ENCODE measurements at places on chromosomes 2 and 18.

DNA sequence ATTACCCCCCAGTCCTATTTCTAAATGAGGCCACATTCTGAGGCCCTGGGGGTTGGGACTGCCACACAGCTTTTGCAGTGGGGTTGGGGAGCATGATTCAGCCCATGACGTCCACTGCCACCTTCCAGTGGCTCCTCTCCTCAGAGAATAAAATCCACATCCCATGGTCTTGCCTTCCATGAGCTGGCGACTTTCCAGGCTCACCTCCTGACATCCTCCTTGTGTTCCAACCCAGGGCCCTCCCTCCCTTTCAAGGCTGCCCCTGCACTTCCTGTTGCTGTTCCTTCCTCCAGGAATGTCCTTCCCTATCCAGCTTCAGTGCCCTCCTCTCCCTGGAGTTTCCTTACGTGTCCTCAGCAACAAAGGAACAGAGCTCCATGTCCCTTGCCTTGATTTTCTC lies 187.3 kb upstream of the ID2 start:
- DNase-seq, result no peak

DNA sequence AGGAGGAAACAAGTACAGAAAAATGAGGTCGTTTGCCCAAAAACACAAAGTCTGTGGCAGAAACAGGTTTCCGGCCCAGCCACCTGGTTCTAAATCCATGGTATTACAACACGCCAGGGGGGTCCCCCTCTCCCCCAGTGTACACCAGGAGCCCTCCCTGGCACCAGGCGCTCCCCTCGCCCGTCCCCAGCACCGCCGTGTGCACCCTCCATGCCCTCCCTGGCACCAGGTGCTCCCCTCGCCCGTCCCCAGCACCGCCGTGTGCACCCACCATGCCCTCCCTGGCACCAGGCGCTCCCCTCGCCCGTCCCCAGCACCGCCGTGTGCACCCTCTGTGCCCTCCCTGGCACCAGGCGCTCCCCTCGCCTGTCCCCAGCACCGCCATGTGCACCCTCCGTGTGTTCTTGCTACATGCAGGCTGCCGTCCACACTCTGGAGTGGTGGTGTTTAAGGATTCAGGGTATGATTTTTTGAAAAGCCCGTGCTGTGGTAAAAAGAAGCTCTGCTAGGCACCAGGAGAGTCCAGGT lies 59.8 kb upstream of the NFATC1 start:
- DNase-seq, result no peak

DNA sequence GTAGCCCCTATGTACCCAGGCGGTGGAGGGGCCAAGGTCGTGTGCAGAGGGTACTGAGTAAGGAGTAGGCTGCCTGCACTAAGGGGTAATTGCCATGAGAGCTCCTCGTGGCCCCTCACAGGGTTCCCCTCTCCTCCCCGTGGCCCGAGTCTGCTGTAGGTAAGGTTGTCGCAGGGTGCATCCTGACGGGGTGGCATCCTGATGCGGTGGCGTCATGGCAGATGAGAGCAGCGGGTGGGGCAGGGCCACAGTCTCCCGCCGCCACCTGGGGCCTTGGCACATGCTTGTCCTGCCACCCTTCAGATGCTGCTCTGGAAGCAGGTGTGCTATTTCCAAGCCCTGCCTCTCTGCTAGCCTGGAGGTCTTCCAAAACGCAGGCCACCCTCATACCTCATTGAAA lies 89.7 kb downstream of the EIPR1 start:
- DNase-seq, result no peak

DNA sequence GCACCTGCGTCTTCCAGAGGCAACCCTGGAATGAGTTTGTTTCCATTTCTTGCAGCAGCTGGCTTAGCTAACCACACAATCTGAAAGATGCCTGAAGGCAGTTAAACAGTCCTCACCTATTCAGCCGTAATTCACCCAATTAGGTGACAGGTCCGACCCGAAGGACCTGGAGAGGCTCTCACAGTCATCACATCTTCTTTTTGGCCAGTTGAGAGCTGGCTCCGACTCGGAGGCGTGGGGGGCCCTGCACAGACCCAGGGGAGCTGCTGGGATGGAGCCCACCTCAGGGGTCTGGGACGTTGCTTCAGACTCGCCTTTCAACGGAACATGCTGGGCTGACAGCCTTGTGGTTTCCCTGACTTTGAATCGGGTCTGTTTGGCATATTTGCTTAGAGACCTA lies 187.3 kb downstream of the RTP5 start:
- DNase-seq, result no peak

DNA sequence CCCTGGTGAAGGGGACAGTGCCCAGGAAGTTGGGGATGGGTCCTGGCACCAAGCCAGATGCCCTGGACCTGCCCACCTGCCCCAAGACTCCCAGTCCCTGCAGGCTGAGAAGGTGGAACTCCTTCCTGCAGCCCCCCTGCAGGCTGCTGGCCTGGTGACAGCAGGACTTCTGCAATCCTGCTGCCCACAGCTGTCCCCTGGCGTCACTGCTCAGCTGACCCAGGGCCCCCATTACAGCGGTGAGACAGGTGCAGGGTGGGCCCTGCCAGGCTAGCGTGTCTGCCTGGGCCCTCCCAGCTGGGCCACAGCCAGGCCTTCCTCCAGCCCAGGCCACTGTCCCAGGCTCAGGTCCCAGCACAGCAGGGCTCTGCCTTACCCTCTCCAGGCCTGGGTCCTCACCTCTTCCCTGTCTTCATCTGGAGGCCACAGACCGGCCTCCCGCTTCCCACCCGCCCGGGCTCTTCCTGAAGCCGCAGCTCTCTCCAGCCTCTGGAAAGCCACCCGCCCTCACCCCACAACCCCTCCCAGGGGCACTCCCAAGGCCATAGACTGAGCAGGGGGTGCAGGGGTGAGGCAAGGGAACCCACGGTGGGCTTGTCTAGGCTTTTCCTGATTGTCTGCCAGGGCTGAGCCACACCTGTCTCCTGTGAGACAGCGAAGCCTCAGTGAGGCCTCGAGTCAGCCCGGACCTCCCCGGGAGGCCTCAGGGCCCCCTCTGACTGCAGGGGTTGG lies 8.8 kb upstream of the ERFE start:
- no peak for DNase-seq

DNA sequence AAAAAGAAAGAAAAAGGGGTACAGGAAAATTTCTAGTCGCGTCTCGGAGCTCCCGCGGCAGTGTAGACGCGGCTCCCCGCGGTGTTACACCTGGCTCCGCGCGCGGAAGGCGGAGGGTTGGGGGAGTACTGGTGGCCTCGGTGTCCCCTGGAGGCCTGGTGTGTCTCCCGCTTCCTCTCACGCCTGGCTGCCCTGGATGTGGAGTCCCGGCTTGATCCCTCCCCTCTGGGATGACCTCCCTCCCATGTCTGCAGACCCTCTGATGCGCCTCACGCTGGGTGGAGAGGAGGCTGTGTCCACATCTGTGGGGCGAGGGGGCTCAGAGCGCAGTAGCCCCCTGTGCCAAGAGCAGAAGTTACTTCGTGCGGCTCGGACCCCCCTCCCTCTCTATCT lies 1.2 kb downstream of the KIF5C start:
- no peak for DNase-seq

- no peak for DNase-seq
Measured at GRCh38 chr2:240501531-240501991, 56.2 kb downstream of the ANKMY1 start.

GRCh38 chr2:79782576-79783452 lies 270.0 kb downstream of the CTNNA2 start:
- no peak for DNase-seq

GRCh38 chr18:48569915-48570264 lies 31.1 kb downstream of the CTIF start:
- DNase-seq, result no peak

- DNase-seq, result no peak
Measured at GRCh38 chr2:160372010-160372356, 121.6 kb downstream of the RBMS1 start.

GRCh38 chr18:68623342-68623741 lies 91.6 kb downstream of the TMX3 start:
- DNase-seq, result no peak

- DNase-seq, result no peak
Measured at GRCh38 chr2:15189216-15189615, 371.9 kb downstream of the NBAS start.

DNA sequence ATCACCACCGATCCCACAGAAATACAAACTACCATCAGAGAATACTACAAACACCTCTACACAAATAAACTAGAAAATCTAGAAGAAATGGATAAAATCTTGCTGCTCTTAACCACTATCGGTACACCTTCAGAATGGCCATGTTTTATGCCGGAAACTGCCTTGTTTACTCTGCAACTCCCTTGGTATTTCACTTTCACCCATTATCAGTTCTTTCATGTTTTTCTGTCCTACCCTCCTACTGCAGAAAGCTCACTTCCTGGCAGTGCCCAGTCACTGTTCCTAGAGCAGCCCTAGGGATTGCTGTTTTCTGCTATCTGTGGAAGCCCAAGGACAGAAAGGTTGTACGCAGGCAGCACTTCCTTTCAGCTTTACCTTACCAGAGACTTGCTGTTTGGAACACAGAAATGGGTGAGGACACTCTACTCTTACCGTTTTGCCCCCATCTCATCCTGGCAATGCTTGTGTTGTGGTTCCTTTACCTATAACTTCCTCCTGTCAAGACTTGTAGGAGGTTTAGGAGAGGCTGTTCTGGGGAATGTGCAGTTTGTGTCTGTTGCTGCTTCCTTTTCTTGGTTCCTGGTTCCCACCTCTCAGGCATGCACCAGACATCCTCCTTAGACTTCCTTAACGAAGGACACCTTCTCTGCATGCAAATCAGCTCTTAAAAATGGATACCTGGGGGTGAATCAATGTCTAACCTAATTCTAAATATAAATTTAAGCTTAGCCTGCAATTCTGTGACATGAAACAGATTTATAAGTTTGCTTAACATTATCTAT lies 394.4 kb downstream of the SPAG16 start:
- no peak for DNase-seq

DNA sequence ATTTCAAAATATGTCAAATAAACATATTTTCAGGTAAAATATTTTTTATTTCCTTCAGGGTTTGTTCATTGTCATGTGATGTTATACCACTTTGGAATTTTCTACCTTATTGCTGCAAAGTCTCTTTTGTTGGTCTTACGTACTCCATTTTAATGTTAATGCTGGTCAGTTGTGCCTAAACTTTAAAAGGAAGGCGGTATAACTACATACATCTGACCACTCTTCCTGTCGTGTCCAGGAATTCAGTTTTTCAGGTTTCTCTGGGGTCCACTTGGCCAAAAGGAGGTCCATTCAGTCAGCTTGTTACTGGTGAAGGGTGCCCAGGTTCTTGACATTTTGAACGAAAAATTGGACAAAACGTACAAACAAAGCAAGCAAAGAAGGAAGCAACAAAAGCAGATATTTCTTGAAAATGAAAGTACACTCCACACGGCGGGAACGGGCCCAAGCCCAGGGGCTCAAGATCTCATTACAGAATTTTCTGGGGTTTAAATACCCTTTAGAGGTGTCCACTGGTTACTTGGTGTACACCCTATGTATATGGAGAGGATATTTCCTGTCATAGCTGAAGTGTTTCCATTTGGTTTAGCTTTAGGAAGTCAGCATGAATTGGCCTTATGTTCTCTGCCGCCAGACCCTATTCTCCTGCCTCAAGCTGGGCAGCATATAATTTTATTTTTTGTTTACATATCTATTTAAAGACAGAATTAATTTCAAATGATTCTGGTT lies 471.7 kb upstream of the CDH7 start:
- DNase-seq, result no peak

GRCh38 chr2:201839727-201840126 lies 33.4 kb downstream of the CDK15 start:
- no peak for DNase-seq

DNA sequence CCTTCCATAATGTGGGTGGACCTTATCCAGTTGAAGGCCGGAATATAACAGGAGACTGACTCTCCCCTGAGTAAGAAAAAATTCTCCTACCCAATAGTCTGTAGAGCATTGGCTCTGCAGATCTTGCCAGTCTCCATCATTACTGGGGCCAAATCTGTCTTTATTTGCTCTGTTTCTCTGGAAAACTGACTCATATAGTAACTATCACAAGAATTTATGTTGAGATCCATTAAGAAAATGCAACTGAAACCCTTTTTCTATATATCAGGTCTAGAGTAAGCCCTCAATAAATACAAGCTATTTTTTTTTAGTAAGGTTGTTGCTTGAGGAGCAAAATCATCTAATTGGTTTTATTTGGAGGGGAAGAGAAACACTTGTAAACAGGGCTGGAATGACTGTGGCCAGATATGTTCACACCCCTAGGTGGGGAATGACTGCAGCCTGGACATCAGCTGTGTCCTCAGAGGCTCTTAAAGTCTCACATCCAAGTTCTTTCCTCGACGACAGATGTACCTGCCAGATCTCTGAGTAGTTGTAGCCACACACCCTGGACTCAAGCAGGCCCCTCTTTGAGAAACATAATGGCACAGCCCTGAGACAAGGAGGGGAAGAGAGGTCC lies 339.7 kb downstream of the TNS1 start:
- DNase-seq, result no peak

DNA sequence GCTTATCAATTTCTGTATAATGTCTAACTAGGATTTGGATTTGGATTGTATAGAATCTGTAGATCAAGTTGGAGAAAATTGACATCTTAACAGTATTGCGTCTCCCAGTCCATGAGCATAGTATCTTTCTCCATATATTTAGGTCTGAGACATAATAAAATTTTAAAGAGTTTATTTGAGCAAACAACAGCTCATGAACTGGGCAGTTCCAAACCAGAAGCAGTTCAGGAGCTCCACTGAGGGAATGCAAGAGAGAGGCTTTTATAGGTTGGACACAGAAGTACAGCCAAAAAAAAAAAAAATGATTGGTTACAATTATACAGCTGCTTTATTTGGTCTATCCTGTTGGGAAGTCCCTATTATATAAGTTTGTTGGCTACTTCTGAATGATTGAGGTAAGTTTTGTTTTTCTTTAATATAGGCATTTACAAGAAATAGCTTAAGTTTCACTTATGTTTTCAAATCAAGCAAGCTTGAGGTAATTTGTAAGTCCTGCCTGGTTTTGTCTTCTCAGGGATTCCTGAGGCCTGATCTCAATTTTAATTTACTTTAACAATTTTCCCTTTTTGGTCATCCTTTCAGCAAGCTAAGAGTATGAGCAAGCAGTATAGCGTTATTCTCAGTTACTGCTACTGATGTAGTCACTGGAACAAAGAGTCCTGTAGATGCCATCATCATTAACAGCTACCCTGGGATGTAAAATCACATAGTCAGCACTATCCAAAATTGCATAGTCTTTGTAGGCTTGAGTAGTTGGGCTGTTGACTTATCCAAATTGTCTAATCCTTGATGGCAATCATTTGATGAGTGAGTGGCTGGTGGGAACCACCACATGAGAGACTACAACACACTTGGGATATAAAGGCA lies 27.5 kb upstream of the RUFY4 start:
- DNase-seq, result no peak

GRCh38 chr2:84958135-84959059 lies 12.6 kb upstream of the KCMF1 start:
- no peak for DNase-seq
